Hypothalamus (tissue), 51 donors: ENCODE measurements at places on chromosomes 7 and 10.

- no peak for DNase-seq
Measured at GRCh38 chr10:5447611-5448071, 35.3 kb downstream of the NET1 start.

- DNase-seq: no peak
Measured at GRCh38 chr10:111837985-111838384, 345.6 kb downstream of the GPAM start.

DNA sequence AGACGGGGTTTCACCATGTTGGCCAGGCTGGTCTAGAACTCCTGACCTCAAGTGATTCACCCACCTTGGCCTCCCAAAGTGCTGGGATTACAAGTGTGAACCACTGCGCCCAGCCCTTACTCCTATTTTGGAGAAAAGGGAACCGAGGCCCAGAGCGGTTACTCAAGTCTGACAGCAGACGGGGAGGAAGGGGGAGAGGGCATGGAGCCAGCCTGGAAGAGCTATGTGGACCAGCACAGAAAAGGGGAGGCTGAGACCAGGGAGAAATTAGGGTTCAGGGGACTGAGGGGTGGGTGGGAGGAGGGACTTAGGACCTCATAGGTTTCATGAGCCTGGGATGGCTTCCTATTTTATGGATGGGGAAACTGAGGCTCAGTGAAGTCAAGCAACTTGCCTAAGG, 1.5 kb downstream of the SFRP5 start:
- no peak for DNase-seq

DNA sequence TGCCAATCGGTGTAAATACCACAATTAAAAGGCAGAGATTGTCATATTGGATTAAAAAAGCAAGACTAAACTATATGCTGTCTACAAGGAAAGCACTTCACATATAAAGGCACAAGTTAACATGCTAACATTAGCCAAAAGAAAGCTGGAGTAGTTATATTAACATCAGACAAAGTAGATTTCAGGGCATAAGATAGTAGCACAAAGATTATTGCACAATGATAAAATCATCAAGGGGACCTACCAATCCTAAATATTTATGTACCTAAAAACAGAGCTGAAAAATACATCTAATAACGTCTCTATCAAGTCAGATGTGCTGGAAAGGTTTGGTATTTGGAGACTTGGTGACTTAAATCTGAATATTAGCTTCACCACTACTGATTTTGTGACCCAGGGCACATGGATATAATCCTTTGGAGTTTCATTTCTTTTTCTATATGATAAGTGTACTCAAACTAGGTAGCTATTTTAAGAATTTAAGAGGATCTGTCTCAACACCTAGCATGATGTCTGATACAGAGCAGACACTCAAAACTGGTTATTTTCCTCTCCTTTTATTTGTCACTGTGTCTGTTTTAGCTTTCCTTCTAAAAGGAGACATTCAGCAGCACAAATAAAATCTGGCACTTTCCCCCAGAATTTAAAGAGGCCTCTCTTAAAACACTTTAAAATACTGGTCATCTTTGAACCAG, 156.5 kb downstream of the DOCK4 start:
- no peak for DNase-seq

DNA sequence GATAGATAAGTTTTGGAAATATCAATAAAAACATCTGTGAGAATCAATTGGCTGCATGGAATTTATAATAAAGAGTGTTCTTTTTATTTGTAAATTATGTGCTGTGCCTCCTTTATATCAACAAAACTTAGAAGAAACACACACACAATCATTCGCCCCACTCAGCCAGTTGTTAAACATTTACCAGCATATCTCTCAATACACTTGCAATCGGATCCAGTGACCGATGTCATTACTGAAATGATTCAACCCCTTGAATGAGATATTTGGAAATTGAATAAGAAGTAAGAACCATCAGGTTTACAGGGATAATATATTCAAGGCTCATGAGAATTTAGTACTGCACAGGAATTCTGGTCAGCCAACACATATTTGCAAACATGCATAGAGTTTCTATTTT, 35.6 kb downstream of the TAF3 start:
- DNase-seq: no peak

GRCh38 chr7:99293167-99293566, 20.5 kb downstream of the MYH16 start:
- no peak for DNase-seq

DNA sequence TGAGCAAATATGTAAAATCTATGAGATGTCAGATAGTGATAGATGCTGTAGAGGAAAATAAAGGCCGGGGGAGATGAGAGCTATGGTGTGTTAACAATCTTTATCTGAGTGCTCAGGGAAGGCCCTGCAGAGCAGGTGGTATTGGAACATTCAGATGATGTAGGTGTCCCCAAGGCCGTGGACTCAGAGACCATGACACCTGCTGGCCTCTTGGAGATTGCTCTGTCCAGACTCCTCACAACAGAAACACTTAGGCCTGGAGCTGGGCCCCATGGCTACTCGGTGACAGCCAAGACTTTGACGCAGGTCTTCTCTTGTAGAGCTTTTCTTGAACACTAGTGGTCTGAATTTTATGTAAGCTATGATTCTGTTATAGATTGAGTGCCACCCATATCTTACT, 13.3 kb downstream of the AKR1E2 start:
- DNase-seq: no peak

- DNase-seq: no peak
Measured at GRCh38 chr10:43692051-43692825, 43.6 kb upstream of the ZNF32 start.

GRCh38 chr10:99435986-99436638, 5.7 kb upstream of the GOT1 start:
- DNase-seq: no peak

GRCh38 chr10:99681553-99681952, 22.2 kb downstream of the ENTPD7 start:
- no peak for DNase-seq

DNA sequence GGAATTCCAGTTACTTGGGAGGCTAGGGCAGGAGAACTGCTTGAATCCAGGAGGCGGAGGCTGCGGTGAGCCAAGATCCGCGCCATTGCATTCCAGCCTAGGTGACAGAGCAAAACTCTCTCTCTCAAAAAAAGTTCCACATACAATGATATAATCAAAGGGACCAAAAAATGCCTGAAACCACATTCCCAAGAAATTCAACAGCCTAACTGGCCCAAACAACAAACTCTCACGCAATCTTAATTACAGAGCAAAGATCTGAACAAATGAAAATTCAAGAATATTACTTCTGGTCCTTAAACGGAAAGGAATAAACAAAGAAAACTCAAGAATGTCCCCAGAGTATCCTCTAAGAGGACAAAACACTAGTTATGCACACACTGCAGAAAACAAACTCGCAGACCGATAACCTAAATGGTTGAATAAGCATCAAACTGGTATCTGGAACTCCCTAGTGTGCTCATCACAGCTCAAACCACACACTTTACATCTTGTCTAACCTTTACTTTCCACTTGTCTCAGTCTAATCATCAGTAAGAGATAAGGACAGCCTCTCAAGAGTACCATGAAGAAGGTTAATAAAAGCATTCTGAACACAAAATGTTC, 3.7 kb downstream of the OGA start:
- DNase-seq: no peak

DNA sequence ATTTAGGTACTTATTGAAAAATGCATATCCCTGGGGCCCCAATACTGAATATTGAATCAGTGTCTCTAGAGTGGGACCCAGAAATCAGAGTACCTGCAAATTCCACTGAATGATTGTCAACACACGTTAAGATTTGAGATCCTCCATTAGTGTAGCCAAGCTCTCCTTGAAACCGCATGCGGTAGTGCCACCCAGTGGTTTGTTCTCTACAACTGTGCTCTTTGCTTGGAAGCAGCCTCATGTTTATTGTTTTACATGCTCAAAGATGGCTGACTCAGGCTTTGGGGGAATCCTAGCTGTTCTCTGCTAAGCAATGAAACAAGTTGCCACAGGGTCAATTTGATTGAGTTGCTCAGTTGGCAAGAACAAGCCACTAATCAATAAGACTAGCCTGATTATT, 340.2 kb upstream of the CELF2 start:
- no peak for DNase-seq

DNA sequence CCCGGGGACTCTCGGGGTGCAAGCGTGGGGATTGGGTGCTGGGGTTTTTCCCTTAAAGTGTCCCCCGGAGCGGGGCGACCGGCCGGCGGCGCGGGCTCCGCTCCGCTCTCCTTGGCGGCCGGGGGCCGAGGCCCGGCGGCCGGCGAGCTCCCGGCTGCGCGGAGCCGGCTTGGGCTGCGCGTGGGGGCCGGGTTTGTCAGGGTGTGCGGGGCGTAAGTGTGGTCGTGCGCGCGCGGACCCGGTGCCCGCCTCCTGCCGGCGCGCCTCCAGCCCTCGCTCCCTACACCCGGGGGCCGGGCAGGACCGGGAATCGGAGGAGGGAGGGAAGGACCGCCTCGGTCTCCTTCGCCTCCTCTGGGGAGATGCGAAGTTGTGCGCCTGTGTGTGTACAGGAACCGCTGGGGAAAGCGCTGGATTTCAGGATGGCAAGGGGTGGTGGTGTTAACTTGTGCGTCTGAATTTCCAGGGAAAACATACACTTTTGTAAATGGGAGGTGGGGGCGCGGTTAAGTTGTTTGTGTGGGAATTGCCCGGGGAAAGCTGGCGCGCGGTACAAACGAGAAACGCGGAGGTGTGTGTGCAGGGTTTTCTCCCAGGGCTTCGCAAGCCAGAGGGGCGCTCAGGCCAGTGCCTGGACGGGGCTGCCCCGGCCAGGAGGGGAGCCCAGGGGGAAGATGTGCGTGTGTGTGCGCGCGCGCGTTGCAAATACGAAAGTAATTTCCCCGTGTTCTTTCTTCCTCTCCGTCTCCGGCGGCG, 737 bp downstream of the ZMIZ1 start:
- no peak for DNase-seq

- DNase-seq: no peak
Measured at GRCh38 chr7:12524794-12525386, 45.6 kb upstream of the SCIN start.

DNA sequence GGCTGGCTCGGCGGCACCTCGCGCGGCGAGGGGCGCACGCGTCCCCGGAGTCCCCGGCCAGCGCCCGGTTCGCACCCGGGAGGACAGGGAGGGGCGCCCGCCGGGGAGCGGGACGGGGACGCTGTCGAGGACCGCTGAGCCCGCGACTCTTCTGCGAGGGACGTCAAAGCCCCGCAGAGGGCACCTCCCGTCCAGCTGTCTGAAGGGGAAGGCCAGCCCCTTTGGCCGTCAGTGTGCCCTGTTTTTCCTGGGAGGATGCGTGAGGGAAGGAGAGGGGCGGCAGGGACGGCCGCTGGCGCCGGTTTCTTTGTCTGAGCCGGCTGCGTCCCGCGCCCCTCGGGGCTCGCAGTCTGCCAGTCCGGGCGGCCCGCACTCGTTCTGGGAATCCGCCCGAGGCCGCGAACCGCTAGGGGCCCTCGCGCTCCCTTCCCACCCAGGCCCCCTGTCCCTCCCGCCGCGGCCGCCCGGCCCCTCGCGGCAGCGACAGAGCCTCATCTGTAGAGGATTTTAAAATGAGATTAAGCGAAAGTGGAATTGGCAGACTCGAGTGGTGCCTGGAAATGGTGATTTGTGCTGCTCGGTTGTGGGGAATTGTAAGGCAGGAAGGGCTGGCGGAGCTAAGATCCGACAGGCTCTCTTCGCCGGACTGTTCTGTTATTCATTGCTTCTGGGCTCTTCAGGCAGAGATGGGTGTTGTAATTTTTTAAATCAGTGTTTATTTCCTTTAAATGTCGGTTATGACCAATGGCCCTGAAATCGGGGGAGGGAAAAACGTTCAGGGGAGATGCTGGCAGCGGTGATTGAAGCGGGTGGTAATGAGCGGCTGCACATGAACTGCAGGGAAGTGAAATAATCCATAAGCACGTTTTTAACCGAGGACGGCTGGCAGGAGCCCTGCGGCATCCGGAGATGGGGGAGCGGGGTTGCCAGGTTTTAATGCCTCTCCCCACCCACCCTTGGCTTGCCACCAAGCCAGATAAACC, 618 bp upstream of the RELN start:
- DNase-seq: no peak

DNA sequence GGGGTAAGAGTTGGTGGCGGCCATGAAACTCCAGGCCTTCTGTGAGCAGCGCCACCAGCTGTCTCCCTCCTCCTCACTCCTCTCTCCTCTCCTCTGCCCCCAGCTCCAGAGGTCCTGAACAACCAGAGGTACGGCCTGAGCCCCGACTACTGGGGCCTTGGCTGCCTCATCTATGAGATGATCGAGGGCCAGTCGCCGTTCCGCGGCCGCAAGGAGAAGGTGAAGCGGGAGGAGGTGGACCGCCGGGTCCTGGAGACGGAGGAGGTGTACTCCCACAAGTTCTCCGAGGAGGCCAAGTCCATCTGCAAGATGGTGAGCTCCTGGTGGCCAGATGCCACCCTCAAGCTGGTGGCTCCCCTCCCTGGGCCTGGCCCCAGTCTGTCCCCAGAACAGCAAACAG, 99.1 kb downstream of the RGS10 start:
- no peak for DNase-seq

DNA sequence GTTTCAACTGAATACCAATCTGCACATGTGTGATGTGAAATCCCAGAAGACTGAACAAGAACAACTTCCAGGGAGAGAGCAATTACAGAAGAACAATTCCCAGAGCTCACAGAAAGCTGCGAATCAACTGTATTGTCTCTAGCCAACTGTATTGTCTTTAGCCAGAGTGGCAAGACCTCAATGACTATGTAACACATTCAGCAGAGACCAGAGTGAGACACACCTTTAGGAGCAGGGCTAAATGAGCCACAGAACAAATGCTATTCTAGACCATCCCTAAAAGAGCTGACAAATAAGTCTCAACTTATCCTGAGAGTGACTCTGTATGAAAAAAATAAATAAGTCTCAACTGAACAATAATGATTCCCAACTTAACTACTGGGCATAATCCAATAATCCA, 72.0 kb downstream of the KMT2C start:
- no peak for DNase-seq

DNA sequence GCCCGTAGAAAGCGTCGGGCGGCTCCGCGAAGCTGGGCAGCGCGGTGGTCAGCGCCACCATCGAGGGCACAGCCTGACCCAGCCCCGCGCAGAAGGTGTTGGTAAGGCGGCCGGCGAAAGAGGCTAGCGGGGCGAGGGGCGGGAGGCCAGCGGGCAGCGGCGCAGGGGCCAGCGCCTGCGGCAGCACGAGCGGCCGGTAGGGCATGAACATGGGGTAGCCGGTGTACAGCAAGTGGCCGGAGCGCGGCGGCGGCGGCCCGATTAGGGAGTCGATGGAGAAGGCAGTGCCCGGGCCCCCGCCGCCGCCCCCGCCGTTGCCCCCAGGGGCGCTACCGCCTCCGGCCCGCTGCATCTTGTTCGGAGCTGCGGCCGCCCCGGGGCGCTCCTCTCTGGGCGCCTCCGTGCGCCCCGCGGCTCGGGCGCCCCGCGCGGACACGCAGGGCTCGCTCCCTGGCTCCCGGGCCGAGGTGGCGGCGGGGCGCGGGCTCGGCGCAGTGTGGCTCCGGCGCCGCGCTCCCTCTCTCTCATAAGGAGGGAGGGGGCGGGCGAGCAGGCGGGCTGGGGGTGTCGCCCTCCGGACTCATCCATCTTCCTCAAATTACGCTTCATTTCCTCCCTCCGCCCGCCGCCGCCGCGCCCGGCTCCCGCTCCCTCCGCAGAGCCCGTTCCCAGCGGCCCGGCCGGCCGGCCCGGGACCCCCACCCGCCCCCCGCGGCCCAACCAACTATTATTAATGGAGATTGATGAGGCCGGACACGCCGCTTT, at the start of gene GBX1:
GBX1 (minus strand) TSS at position 498 of the 765 bp plus-strand sequence; CDS start at position 352, 146 bp downstream.
- DNase-seq: no peak

- DNase-seq: no peak
Measured at GRCh38 chr10:118835682-118836326, 81.0 kb upstream of the CACUL1 start.
